ENCODE measurements at places on chromosomes 16 and 17. TPM values are rescaled to one million over a fixed set of nuclear protein-coding genes. Genes with fewer than 3 reads are reported as not detected.

Gene RCVRN
- not detected for total RNA-seq

Gene KRTAP1-1
- 0.87 TPM for total RNA-seq

Gene CAPNS2
- 0.87 TPM for total RNA-seq

Gene SLX1B
- 22.5 TPM for total RNA-seq

Gene OR4D1
- total RNA-seq = not detected

Gene MYH8
- not detected for total RNA-seq

Gene RMI2
- total RNA-seq = 19.4 TPM

Gene CSF3
- total RNA-seq = 1.4 TPM

Gene SDK2
- total RNA-seq = 0.11 TPM

Gene HES7
- not detected for total RNA-seq

Gene KIF19
- total RNA-seq = not detected

Gene PER1
- total RNA-seq = 15.4 TPM

Gene BCAR1
- total RNA-seq = 52.8 TPM

Gene SLC6A2
- not detected for total RNA-seq

Gene C17orf100
- total RNA-seq = 0.44 TPM

Gene NPIPA8
- total RNA-seq = not detected

Gene HOXB4
- total RNA-seq = 1.00 TPM

Gene TMED6
- 0.11 TPM for total RNA-seq

Gene CDR2L
- total RNA-seq = 14.8 TPM

Gene CACNG3
- total RNA-seq = not detected

Gene C1QTNF8
- not detected for total RNA-seq

Gene PERCC1
- not detected for total RNA-seq

Gene PNMT
- total RNA-seq = 0.22 TPM

Gene RNF43
- total RNA-seq = under 0.01 TPM

Gene C17orf78
- total RNA-seq = not detected

Gene PABPN1L
- not detected for total RNA-seq

Gene GPR139
- total RNA-seq = not detected

Gene CA7
- not detected for total RNA-seq

Gene MT1G
- total RNA-seq = not detected

Gene KRT33B
- 2.7 TPM for total RNA-seq
